Large intestine (tissue), 12 donors: ENCODE measurements at places on chromosomes 2 and 18.

DNA sequence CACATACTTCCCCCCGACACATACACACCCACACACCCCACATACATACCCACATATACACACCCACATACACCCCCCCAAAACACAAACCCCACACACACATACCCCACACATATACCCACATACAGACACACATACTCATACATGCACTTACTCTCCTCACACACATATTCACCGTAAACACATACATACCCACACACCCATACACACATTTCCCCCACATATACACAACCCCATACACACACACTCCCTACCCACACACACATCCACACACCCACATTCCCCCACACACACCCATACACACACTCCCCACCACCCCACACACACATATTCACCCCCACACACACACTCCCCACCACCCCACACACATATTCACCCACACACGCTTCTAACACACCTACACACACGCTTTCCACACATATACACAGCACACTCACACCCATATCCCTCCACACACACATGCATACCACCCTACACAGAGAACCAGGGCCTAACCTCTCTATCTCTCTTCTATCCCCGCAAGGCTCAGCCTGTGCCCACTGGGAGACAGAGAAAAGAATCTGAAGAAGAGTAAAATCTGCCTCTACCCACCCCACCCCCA is 182.4 kb upstream of the ETAA1 start:
- no peak for DNase-seq

DNA sequence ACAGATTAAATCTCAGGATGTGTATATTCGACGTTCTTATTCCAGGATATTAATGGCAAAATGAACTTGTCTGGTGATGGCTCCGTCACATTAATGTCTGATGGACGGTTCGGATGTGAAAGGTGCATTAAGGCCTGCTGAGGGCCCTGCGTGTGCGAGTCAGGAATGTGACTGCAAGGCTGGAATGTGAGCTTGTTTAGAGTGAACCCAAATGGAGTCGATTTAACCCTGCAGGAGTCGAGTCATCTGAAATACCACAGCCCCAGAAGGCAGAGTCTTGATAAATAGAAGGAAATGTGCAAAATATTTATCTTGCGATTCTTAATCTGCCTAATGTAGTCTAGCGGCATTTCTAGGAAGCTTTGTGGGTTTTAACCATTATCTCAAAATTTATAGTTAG is 44.3 kb downstream of the RDH14 start:
- no peak for DNase-seq

DNA sequence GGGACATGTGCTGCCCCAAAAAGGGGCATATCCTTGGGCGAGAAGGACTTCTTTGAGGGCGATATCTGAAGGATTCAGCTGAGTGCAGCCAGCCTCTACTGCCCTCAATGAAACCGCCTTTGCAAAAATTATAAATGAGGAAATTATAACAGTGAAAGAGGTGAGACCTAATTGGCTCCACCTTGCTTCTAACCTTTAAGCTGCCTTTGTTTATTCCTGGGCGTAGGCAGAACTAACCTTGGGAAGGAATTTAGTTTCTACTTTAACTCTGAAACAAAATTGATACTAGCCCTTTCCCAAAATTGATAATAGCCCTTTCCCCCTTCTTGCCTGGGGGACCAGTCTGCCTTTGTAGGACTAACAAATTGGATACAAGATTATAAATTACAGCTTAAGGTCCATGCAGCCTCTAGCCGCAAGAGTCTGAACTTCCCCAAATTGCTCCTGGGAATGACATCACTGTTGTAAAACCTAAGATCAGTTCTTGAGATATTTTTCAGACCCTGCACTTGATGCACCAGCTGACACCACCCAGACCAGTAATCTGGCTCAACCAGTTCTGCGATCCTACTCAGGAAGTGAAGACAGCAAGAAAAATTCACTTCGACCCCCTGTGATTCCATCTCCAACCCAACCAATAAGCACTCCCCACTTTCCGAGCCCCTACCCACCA is 36.0 kb upstream of the ASAP2 start:
- DNase-seq, result peak; percentile 82

DNA sequence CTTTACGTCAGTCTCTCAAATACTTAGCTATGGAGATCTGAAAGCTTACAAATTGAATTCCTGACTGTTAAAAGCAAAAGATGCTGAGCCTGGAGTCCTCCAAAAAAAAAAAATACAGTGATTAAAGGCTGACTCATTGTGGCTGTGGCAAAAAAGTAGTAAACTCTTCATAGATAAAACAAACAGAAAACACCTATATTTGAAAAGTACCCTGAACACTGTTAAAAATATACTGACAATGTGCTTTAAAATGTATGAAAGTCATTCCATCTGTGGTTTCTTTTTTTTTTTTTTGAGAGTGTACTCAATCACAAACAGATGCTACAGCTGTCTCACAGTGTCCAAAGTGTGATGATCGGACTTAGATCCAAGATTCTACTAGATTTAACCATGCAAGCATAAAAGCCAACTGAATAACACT is 267.6 kb upstream of the CYP26B1 start:
- DNase-seq, result no peak
